ENCODE measurements at places on chromosomes 11 and 22. TPM values are rescaled to one million over a fixed set of nuclear protein-coding genes. Genes with fewer than 3 reads are reported as not detected.

DNA sequence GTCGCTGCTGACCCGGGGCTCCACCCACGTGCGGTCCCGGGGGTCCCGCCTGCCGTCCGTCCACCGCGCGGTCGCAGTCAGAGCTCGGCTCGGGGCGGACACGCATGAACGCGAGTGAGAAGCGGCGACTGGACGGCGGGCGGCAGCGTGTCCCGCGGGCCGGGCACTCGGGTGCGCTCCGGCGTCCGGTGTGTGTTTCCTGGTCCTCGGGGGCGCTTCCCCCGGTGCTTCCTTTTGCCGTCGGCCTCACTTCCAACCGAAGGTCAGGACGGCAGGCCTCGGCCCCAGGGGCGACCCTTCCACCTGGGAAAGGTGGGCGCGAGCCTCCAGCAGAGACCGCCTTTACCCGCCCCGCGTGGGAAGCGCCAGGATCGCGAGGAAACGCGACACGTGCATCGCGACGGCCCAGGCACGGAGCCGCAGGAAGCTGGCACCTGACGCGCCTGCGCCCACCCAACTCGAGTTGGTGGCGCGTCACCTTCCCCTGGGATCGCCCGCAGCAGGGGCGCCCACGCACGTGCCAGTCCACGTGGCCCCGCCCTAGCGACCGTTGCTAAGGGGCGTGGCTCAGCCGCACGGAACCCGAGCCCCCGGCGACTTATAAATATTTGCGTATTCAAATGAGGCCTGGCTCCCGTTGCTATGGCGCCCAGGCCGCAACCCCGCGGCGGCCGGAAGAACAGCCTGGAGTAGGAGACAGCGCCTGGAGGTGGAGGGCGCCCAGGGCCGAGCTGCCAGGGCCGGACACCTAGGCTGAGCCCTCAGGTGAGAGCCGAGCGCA, at the start of gene LRRC56:
Gene LRRC56, plus strand, starts transcription at position 687 of the 781 bp plus-strand sequence. CDS start 3,158 bp downstream, outside the sequence.
- H3K36me3 ChIP-seq: peaks cover 4% of the 10 kb centered on the region
- no peaks in the 10 kb centered on the region for H3K27me3 ChIP-seq
- H3K4me3 ChIP-seq: peak within 1 kb of the TSS; percentile 49
- peak; percentile 88 for DNase-seq
- H3K4me1 ChIP-seq: peaks cover 48% of the 10 kb centered on the region

GRCh38 chr11:86476109-86476861, 101.6 kb downstream of the CCDC81 start:
- H3K4me1 ChIP-seq: no peaks in the 10 kb centered on the region
- no peak overlapping the region for H3K4me3 ChIP-seq
- H3K36me3 ChIP-seq: no peaks in the 10 kb centered on the region
- H3K27me3 ChIP-seq: no peaks in the 10 kb centered on the region

DNA sequence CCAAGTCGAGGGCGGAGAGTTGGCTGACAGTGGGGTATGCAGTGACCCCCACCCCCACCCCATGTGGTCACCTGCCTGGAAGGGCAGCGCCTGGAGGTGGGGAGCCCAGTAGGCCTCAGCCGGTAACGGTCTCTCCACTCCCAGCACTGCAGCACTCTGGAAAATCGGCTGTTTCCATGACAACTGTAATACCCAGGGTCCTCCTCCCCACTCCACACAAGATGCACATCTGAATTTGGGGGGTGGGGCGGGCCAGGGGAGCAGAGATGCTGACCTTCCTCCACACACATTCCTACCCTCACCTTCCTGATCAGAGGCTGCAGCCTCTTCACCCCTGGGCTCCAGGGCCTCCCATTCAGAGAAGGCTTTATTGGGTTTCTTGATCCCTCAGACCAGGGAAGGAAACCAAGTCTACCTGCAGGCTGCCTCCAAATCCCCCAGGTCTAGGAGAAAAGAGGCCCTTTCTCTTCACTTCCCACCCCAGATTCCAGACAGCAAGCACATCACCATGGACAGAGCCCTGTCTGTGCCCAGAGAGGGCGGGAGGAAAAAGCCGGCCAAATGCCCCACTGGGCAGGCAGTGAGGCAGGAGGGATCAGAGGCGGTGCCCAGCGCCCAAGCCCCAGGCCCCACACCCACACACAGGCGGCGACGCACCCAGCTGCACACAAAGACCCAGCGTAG, 46.5 kb downstream of the SLC22A12 start:
- no peak for DNase-seq
- H3K27ac ChIP-seq: no peak overlapping the region
- peaks cover 79% of the 10 kb centered on the region for H3K27me3 ChIP-seq
- no peak overlapping the region for H3K4me3 ChIP-seq
- H3K36me3 ChIP-seq: no peaks in the 10 kb centered on the region

DNA sequence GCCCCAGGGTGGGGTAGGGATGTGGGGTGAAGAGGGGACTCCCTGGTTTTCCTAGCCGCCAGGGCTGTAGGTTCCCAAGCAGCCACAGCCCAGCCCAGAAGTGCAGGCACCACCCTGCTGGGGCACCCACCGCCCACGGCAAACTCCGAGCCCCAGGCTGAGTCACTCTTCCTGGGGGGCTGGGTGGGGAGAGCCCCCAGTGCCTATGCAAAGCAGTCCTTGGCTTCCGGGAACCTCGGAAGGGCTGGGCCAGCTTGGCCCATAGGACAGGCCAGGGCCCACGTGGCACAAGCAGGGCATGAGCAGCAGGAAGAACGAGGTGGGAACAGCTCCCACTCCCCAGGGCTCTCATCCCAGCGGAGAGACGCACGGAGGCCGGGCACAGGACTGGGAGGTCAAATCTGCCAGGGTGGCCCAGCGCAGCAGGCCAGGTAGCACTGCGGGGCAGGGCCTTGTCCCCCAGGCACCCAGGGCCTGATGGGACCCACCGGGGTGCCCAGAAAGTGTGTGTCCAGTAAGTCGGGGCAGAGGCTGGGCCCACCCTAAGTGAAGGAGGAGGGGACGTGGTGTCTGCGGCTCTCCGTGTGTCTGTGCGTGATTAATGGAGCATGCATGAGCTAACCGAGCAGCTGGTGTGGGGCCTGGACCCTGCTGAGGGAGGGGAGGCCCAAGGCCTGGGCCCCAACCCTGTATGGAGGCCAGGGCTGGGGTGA, 4.6 kb upstream of the IL17REL start:
- H3K36me3 ChIP-seq: no peaks in the 10 kb centered on the region
- peak overlapping the region; percentile 66 for H3K27ac ChIP-seq
- DNase-seq: no peak
- no peak overlapping the region for H3K4me3 ChIP-seq
- H3K4me1 ChIP-seq: peaks cover 6% of the 10 kb centered on the region
- no peaks in the 10 kb centered on the region for H3K27me3 ChIP-seq

- no peaks in the 10 kb centered on the region for H3K27me3 ChIP-seq
- no peaks in the 10 kb centered on the region for H3K36me3 ChIP-seq
- H3K27ac ChIP-seq: no peak overlapping the region
- H3K4me3 ChIP-seq: no peak overlapping the region
These were observed 103.0 kb upstream of the CD44 start for GRCh38 chr11:35035894-35036408.

DNA sequence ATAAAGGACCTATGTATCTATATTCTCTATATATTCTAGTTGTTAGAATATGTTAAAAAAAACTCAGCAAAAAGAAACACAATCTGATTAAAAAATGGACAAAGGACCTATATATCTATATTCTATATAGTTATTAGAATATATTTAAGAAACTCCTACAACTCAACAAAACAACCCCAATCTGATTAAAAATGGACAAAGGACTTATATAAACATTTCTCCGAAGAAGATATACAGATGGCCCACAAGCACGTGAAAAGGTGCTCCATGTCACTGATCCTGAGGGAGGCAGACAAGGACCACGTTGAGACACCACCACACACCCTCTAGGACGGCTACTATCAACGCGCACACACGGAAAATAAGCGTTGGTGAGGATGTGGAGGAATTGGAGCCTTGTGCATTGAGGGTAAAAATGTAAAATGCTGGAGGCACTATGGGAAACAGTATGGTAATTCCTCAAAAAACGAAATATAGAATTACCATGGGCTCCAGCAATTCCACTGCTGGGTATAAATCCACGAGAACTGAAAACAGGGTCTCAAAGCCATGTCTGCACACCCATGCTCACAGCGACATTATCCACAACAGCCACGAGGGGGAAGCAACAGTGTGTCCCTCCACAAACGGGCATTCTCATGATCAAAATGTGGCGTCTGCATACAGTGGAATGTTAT, 22.7 kb downstream of the YPEL1 start:
- H3K36me3 ChIP-seq: peaks cover 14% of the 10 kb centered on the region
- no peaks in the 10 kb centered on the region for H3K27me3 ChIP-seq
- H3K4me3 ChIP-seq: no peak overlapping the region
- H3K27ac ChIP-seq: no peak overlapping the region
- peak; percentile 43 for DNase-seq

ART1 gene
- total RNA-seq: not detected

DNA sequence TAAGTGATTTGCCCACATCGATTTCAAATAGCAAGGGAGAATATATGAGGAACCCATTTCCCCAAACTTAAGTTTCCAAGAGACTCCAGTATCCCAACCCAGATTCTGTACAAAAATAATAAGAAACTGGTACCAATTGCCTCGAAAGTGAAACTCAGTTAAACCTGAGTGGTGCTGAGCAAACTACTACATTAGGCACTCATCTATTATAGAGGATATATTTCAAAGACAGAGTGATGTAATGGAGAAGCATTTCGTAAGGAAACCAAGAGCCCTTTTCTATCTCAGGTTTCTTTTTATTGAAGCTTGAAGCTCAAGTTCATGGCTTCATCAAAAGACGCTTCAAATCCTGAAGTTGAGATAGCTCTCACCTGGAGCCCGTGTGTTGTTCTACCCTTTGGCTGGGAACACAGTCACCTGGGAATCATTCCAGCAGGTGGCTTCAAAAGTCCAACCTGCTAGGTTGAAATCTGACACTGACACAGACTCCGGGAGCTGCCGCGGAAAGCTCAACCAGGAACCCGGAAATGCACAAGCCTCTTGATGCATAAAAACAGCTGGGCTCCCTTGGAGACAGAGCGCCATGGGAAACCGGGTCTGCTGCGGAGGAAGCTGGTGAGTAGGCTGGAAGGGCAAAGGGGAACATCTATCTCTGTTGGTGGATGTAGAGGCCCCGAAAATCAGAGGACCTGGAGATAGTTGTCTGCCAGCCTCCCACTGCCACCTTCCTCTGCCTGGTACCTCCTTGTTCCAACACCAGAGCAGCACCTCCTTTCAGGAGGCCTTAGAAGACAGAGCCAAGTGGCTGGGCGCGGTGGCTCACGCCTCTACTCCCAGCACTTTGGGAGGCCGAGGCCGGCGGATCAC, at the start of gene C11orf52:
Gene C11orf52, plus strand, starts transcription at position 524 of the 867 bp plus-strand sequence. Its CDS starts 60 bp downstream, at position 584.
- H3K27me3 ChIP-seq: peaks cover 4% of the 10 kb centered on the region
- no peak within 1 kb of the TSS for H3K27ac ChIP-seq
- H3K36me3 ChIP-seq: no peaks in the 10 kb centered on the region
- no peak within 1 kb of the TSS for H3K4me3 ChIP-seq

DNA sequence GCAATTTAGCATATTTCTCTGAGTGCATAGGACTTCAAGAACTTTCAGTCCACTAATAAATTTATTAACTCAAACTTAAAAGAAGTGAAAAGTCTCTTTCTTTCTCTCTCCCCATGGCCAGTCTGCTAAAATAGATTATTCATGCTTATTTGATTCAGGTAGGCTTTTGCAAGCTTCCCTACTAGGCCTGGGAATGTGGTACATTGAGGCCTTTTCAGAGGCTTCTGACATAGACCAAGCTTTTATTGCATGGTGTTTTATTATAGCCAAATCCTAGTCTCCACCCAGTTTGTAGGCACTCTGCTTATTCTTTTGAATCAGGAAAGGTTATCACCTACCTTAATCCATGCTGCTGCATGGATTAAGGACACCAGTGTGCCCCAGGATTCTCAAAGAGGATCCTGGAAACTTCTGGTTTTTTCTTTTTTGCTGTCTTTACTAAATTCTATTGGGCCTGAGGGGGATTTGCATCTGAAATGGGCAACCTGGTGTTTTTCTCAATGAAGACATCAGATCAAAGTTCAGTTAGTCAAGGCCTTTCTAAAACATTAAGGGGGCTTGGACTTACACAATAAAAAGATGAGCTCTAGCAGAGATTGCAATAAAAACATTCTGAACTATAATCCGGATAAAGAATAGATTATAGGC, 92.2 kb downstream of the ELP4 start:
- no peaks in the 10 kb centered on the region for H3K4me1 ChIP-seq
- H3K36me3 ChIP-seq: peaks cover 3% of the 10 kb centered on the region
- H3K27ac ChIP-seq: no peak overlapping the region
- H3K4me3 ChIP-seq: no peak overlapping the region
- no peak for DNase-seq

DNA sequence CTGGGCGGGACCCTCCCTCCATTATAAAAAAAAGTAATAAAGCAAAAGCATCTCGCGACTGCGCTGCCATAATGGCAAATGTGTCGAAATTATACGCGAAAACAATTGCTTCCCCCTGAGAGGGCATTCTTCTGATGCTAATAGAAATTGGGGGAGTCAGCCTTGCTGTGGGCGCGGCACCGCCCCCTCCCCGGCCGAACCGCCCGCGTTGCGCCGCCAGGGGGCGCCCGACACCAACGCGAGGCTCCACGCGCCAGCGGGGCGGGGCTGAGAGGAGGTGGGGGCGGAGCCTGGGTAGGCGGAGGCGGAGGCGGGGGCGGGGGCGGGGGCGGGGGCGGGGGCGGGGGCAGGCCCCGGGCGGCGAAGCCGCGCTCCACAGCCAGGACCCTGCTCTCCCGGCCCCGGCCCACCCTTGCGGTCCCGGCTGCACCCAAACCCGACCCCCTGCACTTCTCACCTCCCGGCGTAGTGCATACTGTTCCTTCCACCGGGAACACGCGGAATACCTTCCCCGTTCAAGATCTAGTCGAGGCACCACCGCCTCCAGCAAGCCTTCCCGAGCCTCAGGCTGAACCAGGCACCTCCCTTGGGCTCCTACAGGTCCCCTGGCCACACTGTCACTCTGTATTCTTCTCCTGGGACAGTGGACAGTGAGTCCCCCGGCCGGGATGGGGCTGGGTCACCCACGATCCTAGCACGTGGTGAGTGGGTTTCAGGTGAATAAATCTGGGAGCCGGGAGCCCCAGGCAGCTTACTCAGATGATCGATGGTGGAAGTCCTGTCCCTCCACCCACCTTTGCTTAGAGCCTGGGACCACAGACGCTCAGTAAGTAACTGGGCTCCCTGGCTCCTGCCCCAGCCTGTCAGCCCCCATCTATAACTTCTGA, 15.5 kb upstream of the UPK3A start:
- H3K36me3 ChIP-seq: no peaks in the 10 kb centered on the region
- DNase-seq: peak; percentile 64
- no peak overlapping the region for H3K27ac ChIP-seq
- peaks cover 17% of the 10 kb centered on the region for H3K4me1 ChIP-seq
- H3K4me3 ChIP-seq: peak overlapping the region; percentile 70

DNA sequence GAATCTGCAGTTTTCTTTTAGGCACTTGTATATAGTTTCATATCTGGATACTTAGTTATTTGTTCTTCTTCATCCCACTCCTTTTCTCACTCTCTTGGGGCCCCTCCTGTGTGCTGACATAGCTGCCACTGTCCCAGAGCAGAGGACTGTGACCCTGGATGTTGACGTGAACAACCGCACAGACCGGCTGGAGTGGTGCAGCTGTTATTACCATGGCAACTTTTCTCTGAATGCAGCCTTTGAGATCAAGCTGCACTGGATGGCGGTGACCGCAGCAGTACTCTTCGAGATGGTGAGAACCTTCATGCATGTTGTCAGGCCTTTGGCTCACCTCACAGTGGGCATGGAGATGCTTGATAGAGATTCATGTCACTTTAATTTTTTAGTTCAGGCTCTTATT, 50.9 kb upstream of the YWHAH start:
- H3K27me3 ChIP-seq: no peaks in the 10 kb centered on the region

ASCL2 gene
- total RNA-seq: 1.3 TPM

- no peak overlapping the region for H3K4me3 ChIP-seq
- H3K36me3 ChIP-seq: no peaks in the 10 kb centered on the region
- H3K27me3 ChIP-seq: peaks cover 10% of the 10 kb centered on the region
- no peak overlapping the region for H3K27ac ChIP-seq
These were observed 5.5 kb upstream of the LTO1 start for GRCh38 chr11:69680688-69681087.

- peaks cover 26% of the 10 kb centered on the region for H3K4me1 ChIP-seq
- H3K36me3 ChIP-seq: no peaks in the 10 kb centered on the region
- H3K27me3 ChIP-seq: no peaks in the 10 kb centered on the region
These were observed 19.0 kb upstream of the SCGB1A1 start for GRCh38 chr11:62399878-62400266.
